CD8-positive, alpha-beta memory T cell (primary cell): ENCODE measurements at places on chromosomes 1 and 21.

- DNase-seq, result peak; percentile 50
These were observed 867 bp downstream of the PTGFRN start for GRCh38 chr1:116910379-116911187.

- no peak for DNase-seq
These were observed 383.7 kb downstream of the PRDM2 start for GRCh38 chr1:14083706-14084105.

- DNase-seq, result no peak
These were observed 308.4 kb downstream of the AJAP1 start for GRCh38 chr1:4962836-4963235.

GRCh38 chr1:156847591-156848460, 11.1 kb downstream of the INSRR start:
- DNase-seq, result no peak

GRCh38 chr21:28959367-28960099, 33.1 kb downstream of the LTN1 start:
- DNase-seq, result no peak

DNA sequence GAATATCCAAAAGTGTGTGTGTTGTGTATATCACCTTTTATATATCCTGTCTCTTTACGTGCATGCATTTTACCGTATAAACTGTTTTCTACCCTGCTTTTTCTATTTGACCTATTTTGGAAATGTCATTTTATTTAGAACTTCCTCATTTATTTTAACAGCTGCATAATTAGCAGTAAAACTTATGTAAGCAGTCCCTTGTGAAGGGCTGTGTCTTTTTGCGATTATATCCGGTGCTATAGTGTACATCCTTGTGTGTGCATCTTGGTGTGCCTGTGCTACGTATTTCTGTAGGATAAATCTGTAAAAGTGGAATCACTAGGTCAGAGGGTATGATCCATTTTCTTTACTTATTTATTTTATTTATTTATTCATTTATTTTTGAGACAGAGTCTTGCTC, 7.2 kb downstream of the LGALS8 start:
- DNase-seq, result no peak

DNA sequence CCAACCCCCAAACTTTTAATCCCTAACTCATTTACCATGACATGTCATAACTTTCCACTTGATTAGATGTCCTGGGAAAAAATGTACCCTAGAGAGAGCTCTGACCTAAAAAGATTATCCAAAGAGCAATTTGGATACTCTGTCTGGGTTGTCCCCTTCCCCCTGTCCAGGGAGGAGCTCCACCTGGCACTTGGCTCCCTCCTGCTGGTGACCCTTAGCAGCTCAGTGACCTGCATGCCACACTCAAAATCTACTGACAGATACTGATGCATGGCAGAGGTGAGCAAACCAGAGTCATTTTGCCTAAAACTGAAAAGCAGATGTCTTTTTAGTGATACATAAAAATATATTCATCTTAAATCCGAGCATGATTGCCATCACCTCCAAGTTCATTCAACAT, 442.3 kb upstream of the CHRM3 start:
- no peak for DNase-seq

DNA sequence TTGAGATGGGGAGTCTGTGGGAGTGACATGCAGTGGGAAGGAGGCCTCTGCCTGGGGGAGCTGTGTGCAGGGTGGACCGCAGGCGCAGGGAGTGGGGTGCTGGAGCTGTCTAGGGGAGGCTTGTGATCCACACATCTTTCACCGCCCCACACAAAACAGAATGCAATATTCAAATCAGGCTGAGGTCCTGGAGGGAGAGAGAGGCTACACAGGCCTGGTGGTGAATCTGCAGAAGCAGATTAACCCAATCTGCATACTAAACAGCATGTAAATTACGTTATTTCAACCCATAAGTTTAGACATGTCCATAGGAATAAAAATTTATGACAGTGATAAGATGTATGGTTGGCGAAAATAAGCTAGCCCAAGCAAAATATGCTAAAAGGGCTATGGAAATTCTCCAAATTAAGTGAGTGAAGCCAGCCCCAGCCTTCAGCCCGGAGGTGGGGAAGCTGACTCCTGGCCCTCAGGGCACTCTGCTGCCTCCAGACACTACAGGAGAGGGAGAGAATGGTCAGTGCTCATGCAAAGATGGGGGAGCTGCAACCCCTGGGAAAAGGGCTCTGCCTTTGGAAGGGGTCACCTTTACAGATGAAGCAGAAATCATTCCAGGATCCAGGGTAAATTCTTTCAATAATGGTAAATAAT, 156.2 kb upstream of the CTTNBP2NL start:
- DNase-seq, result no peak

DNA sequence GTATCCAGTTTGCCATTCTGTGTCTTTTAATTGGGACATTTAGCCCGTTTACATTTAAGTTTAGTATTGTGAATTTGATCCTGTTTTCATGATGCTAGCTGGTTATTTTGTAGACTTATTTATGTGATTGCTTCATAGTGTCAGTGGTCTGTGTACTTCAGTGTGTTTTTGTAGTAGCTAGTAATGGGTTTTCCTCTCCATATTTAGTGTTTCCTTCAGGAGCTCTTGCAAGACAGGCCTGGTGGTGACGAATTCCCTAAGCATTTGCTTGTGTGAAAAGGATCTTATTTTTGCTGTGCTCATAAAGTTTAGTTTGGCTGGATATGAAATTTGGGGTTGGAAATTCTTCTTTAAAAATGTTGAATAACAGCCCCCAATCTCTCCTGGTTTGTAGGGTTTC, 69.2 kb upstream of the PDC start:
- no peak for DNase-seq

DNA sequence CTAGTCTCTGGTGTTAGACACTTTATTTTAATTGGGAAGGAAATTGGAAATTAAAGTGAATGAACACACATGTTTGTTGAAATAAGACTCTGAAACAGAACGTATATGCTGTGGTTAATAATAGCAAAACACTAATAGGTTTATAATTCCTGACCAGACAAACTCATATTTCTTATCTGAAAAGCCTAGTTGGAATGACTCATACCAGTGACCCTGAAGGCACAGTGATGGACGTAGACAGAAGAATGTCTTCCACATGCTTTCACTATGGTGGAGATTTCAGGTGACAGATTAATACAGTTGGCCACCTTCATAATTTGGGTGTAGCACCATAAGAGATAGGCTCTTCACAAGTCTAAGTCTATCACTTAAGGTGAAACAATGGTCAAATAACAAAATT, 83.0 kb upstream of the COL11A1 start:
- no peak for DNase-seq

- DNase-seq, result no peak
These were observed 8.6 kb upstream of the FCMR start for GRCh38 chr1:206930210-206930798.

- no peak for DNase-seq
These were observed 51.1 kb downstream of the ODF2L start for GRCh38 chr1:86345042-86345441.

DNA sequence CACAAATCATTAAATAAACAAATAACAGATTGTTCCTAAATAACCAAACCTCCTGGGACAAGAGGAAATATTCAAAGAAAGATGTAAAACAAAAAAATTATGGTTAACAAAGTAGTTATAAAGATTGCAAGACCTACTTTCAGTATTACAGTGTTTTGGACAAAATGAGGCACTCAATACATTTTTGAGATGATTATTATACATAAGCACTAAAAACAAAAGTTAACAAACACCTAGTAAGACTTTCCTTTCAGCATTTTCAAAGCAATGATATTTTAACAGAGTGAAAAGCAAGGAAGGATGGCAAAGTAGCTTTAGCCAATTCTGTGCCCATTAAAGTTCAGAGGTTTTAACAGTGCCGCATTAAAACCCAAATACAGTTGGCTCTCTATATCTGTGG, 17.2 kb downstream of the OMA1 start:
- no peak for DNase-seq
